ENCODE measurements at places on chromosomes 5 and 9.
A peak's percentile ranks its signal among the peaks of the same experiment; 100 is the strongest.

DNA sequence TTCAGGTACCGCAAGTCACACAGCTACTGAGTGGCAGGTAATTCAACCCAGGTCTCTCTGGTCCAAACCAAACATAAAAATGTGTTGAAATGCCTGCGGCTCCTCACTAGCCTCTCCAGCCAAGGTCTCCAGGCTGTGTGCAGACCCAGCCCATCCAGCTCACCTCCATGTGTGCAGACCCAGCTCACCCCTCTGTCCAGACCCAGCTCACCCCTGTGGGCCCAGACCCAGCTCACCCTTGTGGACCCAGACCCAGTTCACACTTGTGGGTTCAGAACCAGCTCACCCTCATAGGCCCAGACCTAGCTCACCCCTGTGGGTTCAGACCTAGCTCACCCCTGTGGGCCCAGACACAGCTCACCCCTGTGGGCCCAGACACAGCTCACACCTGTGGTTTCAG, 188.0 kb upstream of the ADCY2 start:
- no peak for DNase-seq
- no peak overlapping the region for H3K27ac ChIP-seq
- no peaks in the 10 kb centered on the region for H3K4me1 ChIP-seq
- H3K36me3 ChIP-seq, result no peaks in the 10 kb centered on the region
- no peaks in the 10 kb centered on the region for H3K27me3 ChIP-seq
- no peak overlapping the region for H3K4me3 ChIP-seq

- no peaks in the 10 kb centered on the region for H3K36me3 ChIP-seq
- H3K4me1 ChIP-seq, result no peaks in the 10 kb centered on the region
- H3K4me3 ChIP-seq, result no peak overlapping the region
- H3K27me3 ChIP-seq, result no peaks in the 10 kb centered on the region
These were observed 18.2 kb downstream of the FAF2 start for GRCh38 chr5:176466245-176466871.

GRCh38 chr9:93818827-93819472, 136.2 kb downstream of the BARX1 start:
- no peaks in the 10 kb centered on the region for H3K36me3 ChIP-seq
- no peak overlapping the region for H3K4me3 ChIP-seq
- H3K27ac ChIP-seq, result no peak overlapping the region

DNA sequence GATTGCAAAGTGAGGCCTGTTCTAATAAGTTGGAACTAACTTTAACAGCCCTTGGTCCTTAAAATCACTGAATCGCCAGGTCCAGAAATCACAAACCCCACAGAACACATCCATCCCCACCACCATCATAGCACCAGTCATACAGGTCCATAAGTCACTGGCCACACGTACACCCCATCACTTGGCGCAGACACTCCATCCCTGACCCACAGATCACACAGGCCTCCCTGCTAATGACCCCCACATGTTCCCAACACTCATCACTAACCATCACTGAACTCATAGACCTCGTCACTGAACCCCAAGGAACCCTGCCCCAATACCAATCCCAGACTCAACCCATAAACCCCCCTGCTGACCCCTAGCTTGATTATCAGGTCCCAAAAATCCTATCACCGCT, 41.2 kb upstream of the ZNF300 start:
- H3K27me3 ChIP-seq, result no peaks in the 10 kb centered on the region
- no peaks in the 10 kb centered on the region for H3K36me3 ChIP-seq
- no peaks in the 10 kb centered on the region for H3K4me1 ChIP-seq
- H3K4me3 ChIP-seq, result no peak overlapping the region
- no peak overlapping the region for H3K27ac ChIP-seq
- DNase-seq, result no peak

DNA sequence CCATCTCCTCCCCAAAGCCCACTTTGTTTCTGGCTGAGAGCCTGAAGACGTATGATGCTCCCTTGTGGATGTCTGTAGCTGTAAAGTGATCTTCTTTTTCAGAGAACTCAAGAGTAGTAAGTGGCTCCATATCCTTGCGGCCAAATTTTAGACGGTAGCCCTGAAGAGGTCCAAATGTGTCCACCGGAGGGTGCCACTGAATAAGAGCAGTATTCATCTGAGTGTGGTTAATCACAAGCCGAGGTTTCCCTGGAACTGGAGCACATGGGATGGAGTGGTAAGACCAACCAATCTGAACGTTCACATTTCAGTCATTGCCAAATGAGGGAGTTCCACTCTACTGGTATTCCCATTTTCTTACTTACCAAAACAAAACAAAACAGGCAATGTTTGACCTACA, 686.5 kb upstream of the DMAC1 start:
- H3K4me3 ChIP-seq, result no peak overlapping the region
- no peaks in the 10 kb centered on the region for H3K36me3 ChIP-seq
- no peaks in the 10 kb centered on the region for H3K4me1 ChIP-seq
- no peak overlapping the region for H3K27ac ChIP-seq
- no peaks in the 10 kb centered on the region for H3K27me3 ChIP-seq
- peak; percentile 35 for DNase-seq

GRCh38 chr5:26229848-26230247, 808.5 kb downstream of the CDH9 start:
- no peaks in the 10 kb centered on the region for H3K27me3 ChIP-seq
- H3K4me3 ChIP-seq, result no peak overlapping the region
- DNase-seq, result no peak
- no peaks in the 10 kb centered on the region for H3K4me1 ChIP-seq

DNA sequence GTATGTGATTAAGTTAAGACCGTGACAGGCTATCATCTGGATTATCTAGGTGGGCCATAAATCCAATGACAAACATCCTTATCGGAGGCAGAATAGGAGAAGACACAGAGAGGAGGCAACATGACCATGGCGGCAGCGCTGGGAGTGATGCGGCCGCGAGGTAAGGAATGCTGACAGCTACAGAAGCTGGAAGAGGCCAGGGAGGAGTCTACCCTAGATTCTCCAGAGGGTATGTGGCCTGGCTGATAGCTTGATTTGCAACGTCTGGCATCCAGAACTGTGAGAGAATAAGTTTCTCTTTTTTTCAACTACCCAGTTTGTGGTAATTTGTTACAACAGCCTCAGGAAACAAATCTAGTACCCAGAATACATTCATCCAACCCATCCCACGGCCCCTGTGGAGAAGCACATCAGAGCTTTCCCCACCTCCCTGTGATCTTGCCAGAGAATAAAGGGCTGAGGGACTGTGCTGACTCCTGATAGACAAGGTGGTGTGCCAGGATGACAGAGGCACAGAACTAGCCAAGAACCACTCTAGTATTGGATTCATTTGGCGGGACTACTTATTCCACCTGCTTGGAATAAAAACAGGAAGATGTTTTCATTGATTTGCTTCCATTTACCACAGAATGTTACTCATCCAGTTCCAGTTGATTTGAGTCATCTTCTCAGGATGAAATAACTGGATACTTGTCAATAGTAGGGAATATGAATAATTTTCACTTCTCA, 187.4 kb downstream of the MAN2A1 start:
- no peaks in the 10 kb centered on the region for H3K27me3 ChIP-seq
- no peak overlapping the region for H3K4me3 ChIP-seq
- no peak for DNase-seq
- no peaks in the 10 kb centered on the region for H3K4me1 ChIP-seq
- H3K36me3 ChIP-seq, result no peaks in the 10 kb centered on the region

GRCh38 chr9:134187110-134187531, 22.8 kb upstream of the RNU6ATAC start:
- H3K27ac ChIP-seq, result no peak overlapping the region
- no peak for DNase-seq
- H3K27me3 ChIP-seq, result no peaks in the 10 kb centered on the region
- no peaks in the 10 kb centered on the region for H3K4me1 ChIP-seq
- 0 out of 2 replicates have a peak, but pooled peaks cover 2% of the 10 kb centered on the region for H3K36me3 ChIP-seq
- no peak overlapping the region for H3K4me3 ChIP-seq

DNA sequence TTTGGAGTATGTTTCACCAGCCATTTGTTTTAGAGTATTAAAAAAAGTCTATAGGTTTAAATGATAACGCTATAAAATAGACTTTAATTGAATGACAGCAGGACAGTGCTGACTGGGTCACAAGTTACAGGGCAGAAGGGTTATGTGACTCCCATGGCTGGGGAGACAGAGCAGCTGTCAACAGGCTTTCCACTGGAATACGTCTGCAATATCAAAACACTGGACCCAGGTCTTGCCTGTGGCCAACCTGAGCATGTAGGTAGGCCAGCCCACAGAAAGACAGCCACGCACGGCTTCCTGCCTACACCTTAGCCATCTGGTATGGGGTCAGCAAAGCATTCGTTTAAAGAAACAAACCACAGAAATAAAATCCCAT, 80.7 kb downstream of the OTULIN start:
- DNase-seq, result no peak
- H3K27ac ChIP-seq, result no peak overlapping the region
- H3K4me1 ChIP-seq, result peaks cover 8% of the 10 kb centered on the region
- no peaks in the 10 kb centered on the region for H3K36me3 ChIP-seq
- H3K4me3 ChIP-seq, result no peak overlapping the region
- no peaks in the 10 kb centered on the region for H3K27me3 ChIP-seq

GRCh38 chr5:68464424-68464823, 248.9 kb downstream of the PIK3R1 start:
- no peak overlapping the region for H3K27ac ChIP-seq
- 0 out of 2 replicates have a peak, but pooled peaks cover 2% of the 10 kb centered on the region for H3K4me1 ChIP-seq
- DNase-seq, result no peak
- no peaks in the 10 kb centered on the region for H3K36me3 ChIP-seq

GRCh38 chr9:87610200-87611155, 112.8 kb downstream of the DAPK1 start:
- no peak overlapping the region for H3K4me3 ChIP-seq
- no peak for DNase-seq
- H3K27me3 ChIP-seq, result no peaks in the 10 kb centered on the region
- H3K36me3 ChIP-seq, result 0 out of 2 replicates have a peak, but pooled peaks cover 4% of the 10 kb centered on the region
- H3K4me1 ChIP-seq, result peaks cover 10% of the 10 kb centered on the region
- H3K27ac ChIP-seq, result no peak overlapping the region
